Esophagus squamous epithelium (tissue), 5 donors: ENCODE measurements at places on chromosomes 2 and 18. TPM values are rescaled to one million over a fixed set of nuclear protein-coding genes. Genes with fewer than 3 reads are reported as not detected.

DNA sequence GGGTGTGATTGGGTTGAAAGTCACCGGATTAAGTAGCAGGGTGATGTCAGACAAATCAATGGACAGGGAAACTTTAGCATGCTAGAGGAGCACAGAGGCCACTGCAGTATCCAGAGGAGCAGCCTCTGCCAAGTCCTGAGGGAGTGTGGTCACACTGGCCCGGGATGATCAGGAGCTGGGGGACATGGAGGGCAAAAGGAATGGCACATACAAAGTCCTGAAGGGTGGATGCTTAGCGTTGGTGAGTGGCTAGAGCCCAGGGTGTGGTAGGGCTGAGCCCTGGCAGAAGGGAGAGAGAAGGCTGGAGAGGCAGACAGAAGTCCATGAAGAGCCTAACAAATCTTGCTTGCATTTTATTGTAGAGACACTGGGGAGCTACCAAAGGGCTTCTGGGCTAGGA lies 58.9 kb downstream of the RHBDD1 start:
- no peak for DNase-seq

DNA sequence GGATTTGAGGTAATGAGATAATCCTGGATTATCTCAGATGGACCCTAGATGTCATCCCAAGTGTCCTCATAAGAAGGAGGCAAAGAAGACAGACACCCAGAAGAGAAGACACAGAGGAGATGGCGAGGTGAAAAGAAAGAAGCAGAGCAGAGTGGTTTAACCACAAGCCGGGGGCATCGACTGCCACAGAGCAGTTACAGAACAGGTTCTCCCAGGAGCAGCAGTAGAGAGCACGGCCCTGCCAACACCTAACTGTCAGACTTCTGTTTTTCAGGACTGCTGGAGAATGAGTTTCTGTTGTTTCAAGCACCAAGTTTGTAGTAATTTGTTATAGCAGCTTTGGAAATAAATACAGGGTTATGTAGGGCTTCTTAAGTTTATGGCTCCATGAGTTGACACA lies 437.0 kb downstream of the THSD7B start:
- no peak for DNase-seq

DNA sequence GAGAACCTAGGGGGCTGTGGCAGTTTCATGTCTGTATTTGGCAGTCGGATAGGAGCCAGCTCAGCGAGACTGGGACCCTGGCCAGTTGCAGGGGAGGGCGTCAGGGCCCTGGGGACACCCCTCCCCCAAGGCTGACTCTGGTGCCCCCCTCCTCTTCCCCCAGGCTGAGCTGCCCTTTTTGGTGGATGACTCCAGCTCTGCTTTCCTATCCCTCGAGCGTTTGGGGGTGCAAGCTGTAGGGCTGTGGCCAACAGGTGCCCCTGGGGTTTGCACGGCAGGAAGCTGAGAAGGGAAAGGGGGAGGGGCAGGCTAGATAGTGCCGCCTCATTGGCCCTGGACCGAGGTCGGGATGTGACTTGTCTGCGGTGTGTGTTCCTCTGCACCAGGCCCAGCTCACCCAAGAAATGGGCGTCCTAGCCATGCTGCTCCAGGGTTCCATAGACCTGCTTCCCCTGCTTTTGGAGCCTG lies 26.4 kb downstream of the SPEG start:
- no peak for DNase-seq

DNA sequence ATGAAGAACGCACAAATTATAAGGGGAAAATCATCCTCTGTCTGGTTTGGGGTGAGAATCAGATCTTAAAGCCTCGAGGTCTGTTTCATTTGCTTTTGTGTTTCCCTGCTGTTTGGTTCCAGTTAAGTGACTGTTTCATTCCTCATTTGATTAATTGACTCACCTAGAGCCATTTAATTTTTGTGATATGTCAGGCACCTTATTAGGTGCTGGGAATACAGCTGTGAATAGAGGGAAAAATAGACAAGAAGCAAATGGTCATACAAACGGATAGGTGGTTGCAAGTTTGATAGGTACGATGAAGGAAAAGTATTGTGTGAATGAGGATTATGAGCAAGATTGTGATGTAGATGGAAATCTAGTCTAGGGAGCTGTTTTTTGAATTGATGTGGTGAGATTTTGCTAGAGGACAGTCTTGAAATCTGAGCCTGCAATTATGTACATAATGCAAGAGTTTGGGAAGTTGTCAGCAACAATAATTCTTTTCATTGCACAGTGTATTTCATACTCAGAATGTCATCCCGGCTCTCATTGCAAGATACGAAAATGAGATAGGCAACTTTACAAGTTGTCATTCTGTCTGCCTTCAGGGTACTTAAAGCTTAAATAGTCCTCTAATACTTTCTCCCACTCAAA lies 2.2 kb downstream of the ACSL3 start:
- DNase-seq: no peak

DNA sequence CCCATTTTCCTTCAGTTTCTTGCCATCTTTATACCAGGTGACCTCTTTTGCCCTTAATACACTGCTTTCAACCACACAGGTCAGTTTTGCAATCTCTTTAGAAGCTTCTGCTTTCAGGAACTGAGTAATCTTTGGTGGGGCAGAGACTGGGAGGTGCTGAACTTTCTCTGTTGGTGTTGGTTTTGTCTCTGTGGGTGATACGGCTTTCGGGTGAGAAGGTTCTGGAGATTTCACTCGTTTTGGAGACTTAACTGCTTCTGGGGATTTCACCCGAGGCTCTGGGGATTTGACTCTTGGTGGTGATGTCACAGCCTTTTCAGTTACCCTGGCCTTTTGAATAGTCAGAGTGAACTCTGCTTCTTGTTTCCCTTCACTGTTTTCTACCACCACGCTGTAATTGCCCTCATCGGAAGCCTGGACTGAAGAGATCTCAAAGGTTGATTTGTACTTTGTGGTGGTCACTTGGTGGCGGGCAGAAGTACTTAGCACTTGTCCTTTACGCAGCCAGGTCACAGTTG lies 50.4 kb downstream of the PLEKHA3 start:
- DNase-seq: no peak

- no peak for DNase-seq
Observed at GRCh38 chr18:49013961-49014604, 63.3 kb upstream of the SMAD7 start.

DNA sequence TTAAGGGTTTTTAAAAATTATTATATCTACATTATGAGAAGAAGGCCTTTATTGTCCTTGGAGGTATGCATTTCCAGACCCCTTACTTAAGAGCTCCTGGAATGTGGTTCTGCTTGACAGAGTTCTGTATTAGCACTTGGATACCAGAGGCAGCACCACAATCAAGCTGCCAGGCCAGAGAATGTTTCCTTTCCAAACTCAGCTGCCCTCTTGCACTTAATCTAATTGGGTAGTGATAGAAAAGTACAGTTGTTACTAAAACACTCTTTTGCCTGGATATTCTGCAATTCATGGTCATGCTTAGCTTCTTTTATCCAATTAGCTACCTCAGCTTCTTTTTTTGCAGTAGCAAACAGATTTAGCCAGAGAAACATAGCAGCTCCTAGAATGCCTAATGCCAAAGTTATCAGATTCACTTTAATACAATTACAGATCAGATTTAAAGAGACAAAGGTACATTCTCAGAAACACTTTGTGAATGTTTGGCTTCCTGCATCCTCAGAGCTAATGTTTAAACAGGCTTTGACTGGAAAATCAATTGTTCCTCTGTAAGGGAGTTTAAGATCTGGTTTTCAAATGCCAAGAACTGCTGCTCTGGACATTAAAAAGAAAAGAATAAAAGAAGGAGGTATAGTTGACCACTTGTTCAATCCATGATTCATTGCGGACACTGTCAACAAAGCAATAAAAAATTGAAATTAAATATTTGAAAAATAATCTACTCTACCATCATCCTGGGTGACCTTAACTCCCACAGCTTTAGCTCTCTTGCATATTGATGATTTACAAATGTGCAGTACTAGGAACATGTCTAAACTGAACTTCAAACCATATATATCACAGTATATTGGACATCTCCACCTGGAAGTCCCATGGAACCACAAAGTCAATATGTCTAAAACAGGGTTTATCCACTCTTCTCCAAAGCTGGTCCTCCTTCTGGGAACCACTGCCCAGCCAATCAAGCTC lies 12.8 kb downstream of the NOSTRIN start:
- DNase-seq: no peak

DNA sequence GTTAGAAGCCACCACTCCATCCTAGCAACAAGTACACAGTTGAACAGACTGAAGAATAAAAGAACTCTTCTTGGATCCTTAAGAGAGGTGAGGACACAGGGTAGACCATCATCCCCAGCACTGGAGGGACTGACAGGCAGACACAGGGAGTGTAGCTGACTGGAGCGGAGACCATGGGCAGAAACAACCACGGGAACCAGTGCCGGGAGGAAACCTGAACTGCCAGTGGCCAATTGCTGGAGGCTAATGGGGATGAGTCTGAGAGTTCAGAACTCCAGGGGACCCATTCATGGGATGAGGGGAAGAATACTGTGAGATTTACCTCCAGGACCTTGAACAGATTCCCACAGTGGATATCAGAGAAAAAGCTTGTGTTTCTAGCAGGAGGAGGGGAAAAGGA lies 76.8 kb downstream of the HS6ST1 start:
- DNase-seq: no peak

GRCh38 chr2:11683966-11684365 lies 14.0 kb upstream of the NTSR2 start:
- no peak for DNase-seq

- no peak for DNase-seq
Observed at GRCh38 chr2:204127238-204127637, 190.7 kb downstream of the ICOS start.

GRCh38 chr18:1408376-1408775 lies 503.7 kb downstream of the ADCYAP1 start:
- no peak for DNase-seq

DNA sequence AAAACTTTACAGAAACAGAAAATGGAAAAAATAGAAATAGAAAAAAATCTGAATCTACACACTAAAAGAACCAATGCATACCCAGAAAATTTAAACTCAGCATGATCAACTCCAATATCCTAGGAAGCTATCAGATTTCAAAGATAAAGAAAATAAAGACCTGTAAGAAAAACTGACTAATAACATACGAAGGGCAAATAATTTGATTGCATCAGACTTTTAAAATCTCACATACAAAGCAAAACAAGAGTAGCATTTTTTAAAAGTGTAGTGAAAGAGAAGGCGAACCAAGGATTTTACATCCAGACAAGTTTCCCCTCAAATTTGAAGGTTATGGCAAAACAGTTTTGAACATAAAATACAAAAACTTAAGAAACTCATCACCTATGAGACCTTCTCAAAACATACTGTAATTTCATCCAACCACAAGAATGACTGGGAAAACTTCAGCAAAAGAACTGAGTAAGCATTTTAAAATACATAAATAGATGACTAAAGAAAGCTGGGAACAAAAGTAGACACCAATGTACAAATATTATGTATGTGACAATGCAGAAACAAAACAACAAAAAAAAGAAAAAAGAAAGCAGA lies 54.8 kb downstream of the NBAS start:
- no peak for DNase-seq

DNA sequence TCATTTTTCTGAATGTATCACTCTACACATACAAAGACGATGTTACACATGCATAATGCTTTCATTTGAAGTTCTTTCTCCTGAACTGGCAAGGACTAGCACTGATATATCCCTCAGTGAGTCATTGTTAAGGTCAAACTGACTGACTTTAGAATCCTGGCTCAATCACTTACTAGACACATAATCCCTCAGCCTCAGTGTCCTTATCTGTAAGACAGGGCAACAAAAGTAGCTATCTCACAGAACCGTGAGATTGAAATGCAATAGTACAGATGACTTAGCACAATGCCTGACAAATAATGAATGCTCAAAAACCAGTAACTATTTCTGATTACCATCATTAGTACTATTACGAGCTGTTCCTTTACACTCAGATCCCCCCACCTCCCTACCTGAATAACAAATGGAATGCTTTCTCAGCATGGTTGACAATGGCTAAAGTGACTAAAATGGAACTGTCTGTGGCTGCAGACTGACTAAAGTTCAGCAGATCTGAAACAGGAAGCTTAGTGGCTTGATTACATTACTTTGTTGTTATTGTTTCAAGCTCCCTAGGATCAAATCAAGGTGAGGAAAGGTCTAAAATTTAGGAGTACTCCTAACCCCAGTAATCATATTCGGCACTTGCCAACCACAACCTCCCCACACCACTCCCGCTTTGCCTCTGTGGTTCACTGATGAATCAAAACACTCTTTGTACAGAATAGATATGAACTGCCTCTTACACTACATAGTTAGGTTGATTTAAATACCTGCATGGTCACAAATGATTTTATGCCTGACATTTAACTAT lies 35.8 kb upstream of the CACNB4 start:
- DNase-seq: no peak

DNA sequence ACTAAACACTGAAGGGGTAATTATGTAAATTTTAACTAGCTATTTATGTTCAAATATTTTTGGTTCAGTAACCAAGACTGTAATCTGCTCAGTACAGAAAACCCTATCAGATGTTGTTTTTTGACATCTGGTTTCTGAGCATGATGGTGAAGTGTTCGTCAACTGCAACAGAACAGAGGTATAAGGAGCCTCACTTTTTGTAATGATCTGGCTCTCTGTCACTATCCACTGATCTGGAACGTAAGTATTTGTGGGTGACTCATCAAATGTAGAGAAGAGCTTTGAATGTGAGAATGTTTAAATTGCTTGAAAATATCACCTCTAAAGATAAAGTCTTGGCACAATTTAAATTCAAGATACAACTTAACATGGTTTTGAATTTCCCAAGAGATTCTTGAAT lies 213.6 kb upstream of the FAM98A start:
- DNase-seq: no peak

DNA sequence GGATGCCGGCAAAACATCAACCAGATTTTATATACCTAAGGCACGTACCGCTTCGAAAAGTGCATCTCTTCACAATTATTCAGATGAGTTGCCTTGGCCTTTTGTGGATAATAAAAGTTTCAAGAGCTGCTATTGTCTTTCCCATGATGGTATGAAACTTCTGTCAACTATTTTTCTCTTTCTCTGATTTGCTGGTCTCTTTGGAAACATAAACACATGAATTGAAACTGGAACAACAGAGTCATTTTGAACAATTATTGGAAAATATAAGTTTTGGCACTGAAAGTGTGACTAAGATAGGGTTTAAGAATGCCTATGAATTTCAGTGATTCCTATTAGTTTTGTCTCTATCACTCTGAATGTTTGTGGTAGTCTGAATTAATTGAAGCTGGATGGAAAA lies 109.9 kb downstream of the DPP4 start:
- no peak for DNase-seq

- no peak for DNase-seq
Observed at GRCh38 chr2:222592176-222592575, 63.7 kb downstream of the FARSB start.

DNA sequence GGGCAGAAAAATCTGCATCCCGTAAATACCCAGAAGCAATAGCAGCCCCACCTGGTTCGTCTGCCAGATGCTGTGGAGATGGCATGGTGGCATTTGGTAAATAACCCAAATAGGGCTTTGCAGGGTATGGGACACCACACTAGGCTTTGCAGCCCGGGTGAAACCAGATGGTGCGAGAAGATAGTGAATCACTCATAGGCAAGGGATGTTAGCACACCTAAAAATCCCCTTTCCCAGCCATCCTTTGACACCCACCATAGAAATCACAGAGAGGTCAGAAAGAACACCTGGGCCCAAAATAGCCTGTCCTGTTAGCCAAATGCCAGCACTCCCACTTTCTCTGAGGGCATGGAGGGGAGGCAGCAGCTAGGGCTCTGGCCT lies 47.6 kb downstream of the BCL11A start:
- no peak for DNase-seq

Gene CYRIA
- 2.3 TPM for total RNA-seq

Gene MREG
- 37.0 TPM for total RNA-seq

Gene MC2R
- total RNA-seq: not detected

Gene NT5DC4
- not detected for total RNA-seq

Gene TANC1
- total RNA-seq: 29.4 TPM

Gene ME2
- 24.8 TPM for total RNA-seq

Gene NBAS
- total RNA-seq: 32.0 TPM

Gene POTEI
- not detected for total RNA-seq
